ENCODE measurements at places on chromosomes 3 and 15. TPM values are rescaled to one million over a fixed set of nuclear protein-coding genes. Genes with fewer than 3 reads are reported as not detected.
A peak's percentile ranks its signal among the peaks of the same experiment; 100 is the strongest.

Gene CHRNA3
- not detected for total RNA-seq

Gene IL17RB
- 0.32 TPM for total RNA-seq

GRCh38 chr3:124261306-124261705 is 269.4 kb upstream of the ROPN1 start:
- no peak for DNase-seq

DNA sequence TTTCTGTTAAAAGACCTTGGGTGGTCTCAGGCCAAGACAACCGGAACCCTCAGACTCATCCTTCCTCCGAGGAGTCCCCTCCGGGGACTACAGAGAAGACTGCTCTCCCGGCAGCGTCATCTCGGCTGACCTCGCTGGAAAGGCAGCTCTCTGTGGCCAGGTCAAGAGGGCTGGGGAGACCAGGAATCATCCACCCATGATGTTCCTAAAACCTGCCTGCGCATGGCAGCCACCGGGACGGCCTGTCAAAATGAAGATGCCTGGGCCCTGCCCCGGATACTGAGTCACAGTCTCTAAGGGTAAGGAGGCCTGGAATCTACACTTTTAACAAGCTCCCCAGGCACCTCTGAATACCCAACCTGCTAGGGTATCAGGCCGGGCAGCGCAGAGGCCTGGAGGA is 78.6 kb downstream of the RPN1 start:
- DNase-seq, result no peak

GRCh38 chr3:60737633-60738399 is 513.4 kb downstream of the FHIT start:
- DNase-seq, result no peak

- peak; percentile 91 for DNase-seq
Observed at GRCh38 chr3:54988838-54989630, 61.2 kb upstream of the LRTM1 start.

- DNase-seq, result no peak
Observed at GRCh38 chr15:32873284-32874114, 155.7 kb downstream of the GREM1 start.

GRCh38 chr3:119831022-119831421 is 49.1 kb downstream of the NR1I2 start:
- no peak for DNase-seq

GRCh38 chr3:105397974-105398373 is 31.3 kb downstream of the ALCAM start:
- no peak for DNase-seq

DNA sequence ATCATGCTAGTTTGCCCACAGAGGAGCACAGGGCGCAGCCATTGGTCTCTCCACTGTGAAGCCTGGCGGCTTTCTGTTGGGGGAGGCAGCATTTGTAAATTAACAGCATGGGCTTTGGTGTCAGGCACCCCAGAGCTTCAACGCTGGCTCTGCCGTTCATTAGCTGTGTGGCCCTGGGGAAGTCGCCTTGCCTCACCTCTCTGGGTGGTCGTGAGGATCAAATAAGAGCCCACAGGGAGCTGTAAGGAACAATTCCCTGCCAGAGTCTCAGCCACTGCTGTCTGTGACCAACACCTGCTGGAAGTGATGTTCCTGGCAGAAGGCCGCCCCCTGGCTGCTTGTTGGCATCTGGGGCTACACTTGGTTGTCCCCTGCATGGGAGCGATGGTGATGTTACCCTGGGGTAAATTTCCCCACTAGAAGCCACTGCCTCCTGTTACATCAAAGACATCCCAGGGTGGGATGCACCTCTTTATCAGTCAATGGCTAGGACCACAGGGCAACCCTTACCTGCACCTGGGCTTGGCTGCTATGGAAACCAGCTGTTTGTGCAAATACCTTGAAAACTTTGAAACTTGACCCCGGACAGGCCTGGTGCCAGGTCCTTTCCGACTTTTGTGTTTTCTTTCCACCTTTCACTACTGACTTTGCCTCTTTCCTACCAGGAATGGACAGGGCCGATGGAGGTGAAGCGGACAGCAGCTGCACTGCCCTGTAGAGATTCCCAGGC is 36.9 kb downstream of the DNASE1L3 start:
- DNase-seq, result peak; percentile 19

GRCh38 chr15:29962407-29962806 is 120.3 kb upstream of the GOLGA8J start:
- no peak for DNase-seq

DNA sequence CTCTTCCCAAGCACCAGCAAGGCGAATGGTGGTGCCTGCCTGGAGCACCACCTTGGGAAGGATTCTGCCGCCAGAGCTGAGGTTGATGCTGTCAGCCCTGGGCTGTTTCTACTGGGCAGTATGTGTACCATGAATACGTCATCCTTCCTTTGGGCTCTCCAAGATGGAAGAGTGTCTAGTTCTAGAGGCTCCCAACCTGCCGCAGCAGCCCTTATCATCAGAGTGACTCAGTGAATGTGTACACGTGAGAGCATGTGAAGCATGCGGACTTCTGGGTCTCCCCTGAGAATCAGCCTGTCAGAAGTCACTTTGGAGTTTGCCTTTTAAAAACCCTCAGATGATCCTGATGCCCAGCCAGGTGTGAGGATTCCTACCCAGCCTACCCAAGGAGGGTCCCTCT is 20.9 kb downstream of the PLA2G4D start:
- no peak for DNase-seq

GRCh38 chr3:24160424-24161095 is 215.5 kb downstream of the NR1D2 start:
- no peak for DNase-seq

Measured in fibroblast of villous mesenchyme (primary cell).